ENCODE measurements at places on chromosomes 7 and 10. TPM values are rescaled to one million over a fixed set of nuclear protein-coding genes. Genes with fewer than 3 reads are reported as not detected.

CALHM1 gene
- total RNA-seq, result not detected

C10orf67 gene
- 0.34 TPM for total RNA-seq

IDE gene
- 43.8 TPM for total RNA-seq

GRCh38 chr7:32474008-32474407, 16.2 kb downstream of the LSM5 start:
- no peaks in the 10 kb centered on the region for H3K36me3 ChIP-seq
- peaks cover 37% of the 10 kb centered on the region for H3K4me1 ChIP-seq
- H3K4me3 ChIP-seq, result no peak overlapping the region

DNA sequence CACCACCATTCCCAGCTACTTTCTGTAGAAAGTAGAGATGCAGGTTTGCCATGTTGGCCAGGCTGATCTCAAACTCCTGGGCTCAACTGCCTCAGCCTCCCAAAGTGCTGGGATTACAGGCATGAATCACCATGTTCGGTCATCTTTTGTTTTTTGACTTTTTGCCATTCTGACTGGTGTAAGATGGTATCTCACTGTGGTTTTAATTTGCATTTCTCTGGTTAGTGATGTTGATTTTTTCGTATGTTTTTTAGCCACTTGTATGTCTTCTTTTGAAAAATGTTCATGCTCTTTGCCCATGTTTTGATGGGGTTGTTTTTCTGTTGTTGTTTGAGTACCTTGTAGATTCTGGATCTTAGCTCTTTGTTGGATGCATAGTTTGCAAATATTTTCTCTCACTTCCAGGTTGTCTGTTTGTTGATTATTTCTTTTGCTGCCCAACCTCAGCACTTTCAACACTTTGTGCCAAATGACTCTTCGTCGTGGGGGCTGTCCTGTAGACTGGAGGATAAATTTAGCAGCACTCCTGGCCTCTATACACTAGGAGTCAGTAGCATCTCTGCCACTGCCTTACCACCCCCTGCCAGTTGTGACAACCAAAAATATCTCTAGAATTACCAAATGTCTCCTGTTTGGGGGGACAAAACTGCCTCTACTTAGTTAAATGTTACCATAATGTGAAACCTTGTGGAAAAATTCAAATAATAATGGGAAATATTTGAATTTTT, 6.5 kb upstream of the CPED1 start:
- peak overlapping the region; percentile 64 for H3K4me3 ChIP-seq
- peaks cover 44% of the 10 kb centered on the region for H3K4me1 ChIP-seq
- DNase-seq, result peak; percentile 87
- H3K36me3 ChIP-seq, result no peaks in the 10 kb centered on the region

GRCh38 chr10:94027197-94027596, 33.5 kb downstream of the PLCE1 start:
- no peak overlapping the region for H3K4me3 ChIP-seq
- peaks cover 4% of the 10 kb centered on the region for H3K36me3 ChIP-seq
- H3K4me1 ChIP-seq, result no peaks in the 10 kb centered on the region
- H3K27ac ChIP-seq, result no peak overlapping the region
- no peak for DNase-seq
- peaks cover 7% of the 10 kb centered on the region for H3K27me3 ChIP-seq

- H3K4me1 ChIP-seq, result no peaks in the 10 kb centered on the region
- no peak overlapping the region for H3K4me3 ChIP-seq
- H3K36me3 ChIP-seq, result no peaks in the 10 kb centered on the region
- H3K27ac ChIP-seq, result no peak overlapping the region
- no peak for DNase-seq
Measured at GRCh38 chr10:88598055-88598454, 11.5 kb downstream of the LIPJ start.

DNA sequence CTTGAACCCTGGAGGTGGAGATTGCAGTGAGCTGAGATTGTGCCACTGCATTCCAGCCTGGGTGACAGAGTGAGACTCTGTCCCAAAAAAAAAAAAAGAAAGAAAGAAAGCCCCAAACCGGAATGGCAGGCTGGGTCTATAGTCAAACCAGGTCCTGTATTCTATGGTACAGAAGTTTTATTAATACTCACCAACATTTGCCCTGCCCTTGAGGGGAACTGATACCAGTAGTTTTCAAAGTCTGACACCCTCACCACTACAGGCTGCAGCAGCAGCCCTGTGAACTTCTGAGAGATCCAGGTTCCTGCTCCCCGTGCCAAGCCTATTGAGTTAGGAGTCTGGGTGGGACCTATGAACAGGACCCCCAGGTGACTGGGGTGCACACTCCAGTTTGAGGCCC, 80.6 kb downstream of the RGS10 start:
- peaks cover 11% of the 10 kb centered on the region for H3K36me3 ChIP-seq
- no peak for DNase-seq
- peaks cover 5% of the 10 kb centered on the region for H3K4me1 ChIP-seq
- peaks cover 12% of the 10 kb centered on the region for H3K27me3 ChIP-seq
- H3K27ac ChIP-seq, result no peak overlapping the region

DNA sequence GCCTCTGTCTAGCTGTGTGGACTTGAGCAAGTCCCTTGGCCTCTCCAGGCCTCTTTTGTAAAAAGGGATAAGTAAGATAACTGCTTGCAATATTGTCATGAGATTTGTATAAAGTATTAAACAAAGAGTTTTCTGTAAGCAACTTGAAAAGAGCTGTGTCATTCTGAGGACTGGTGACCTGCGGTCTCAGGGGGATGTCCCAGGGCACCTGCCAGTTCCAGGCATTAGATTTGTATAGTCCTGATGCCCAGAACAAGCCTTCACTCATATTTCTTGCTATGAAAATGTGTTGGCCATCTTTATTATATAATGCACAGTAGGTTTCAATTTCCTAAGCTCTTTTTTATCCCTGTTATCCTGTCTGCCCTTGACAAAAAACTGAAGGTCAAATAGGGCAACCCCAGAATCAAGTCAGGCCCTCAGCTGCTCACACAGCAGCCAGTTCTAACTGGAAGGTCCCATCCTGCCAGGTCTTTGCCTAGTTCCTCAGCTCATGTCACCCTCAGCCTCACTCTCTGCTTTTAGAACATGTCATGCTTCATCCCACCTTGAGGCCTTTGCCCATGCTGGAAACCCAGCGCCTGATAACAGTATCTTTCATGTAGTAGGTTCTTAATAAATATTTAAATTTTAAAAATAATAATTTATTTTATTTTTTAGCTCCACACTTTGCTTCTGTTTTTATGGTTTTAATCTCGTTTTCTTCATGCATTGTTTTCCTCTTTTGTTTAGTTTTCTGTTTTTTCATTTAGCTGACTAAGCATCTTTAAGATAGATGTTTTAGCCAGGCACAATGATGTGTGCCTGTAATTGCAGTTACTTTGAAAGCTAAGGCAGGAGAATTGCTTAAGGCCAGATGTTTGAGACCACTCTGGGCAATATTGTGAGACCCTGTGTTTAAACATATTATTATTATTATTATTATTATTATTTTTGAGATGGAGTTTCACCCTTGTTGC, 87.5 kb upstream of the ZNF92 start:
- H3K36me3 ChIP-seq, result no peaks in the 10 kb centered on the region
- H3K4me1 ChIP-seq, result no peaks in the 10 kb centered on the region
- H3K27me3 ChIP-seq, result peaks cover 4% of the 10 kb centered on the region
- no peak overlapping the region for H3K4me3 ChIP-seq
- H3K27ac ChIP-seq, result no peak overlapping the region
- DNase-seq, result no peak

DNA sequence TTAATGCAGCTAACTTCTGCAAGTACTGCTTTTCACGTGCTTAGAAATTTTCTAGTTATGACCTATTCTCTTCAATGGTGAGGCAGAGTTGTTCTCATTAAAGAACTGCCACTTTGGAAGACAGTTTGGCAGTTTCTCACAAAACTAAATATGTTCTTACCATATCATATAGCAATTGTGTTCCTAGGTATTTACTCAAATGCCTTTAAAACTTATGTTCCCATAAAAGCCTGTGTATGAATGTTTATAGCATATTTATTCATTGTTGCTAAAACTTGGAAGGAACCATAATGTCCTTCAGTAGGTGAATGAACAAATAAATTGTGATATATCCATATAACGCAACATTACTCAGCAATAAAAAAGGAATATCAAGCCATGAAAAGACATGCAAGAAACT, 555.1 kb upstream of the POT1 start:
- no peaks in the 10 kb centered on the region for H3K4me1 ChIP-seq
- H3K4me3 ChIP-seq, result no peak overlapping the region
- H3K27ac ChIP-seq, result no peak overlapping the region

- no peaks in the 10 kb centered on the region for H3K4me1 ChIP-seq
- no peak for DNase-seq
- H3K36me3 ChIP-seq, result no peaks in the 10 kb centered on the region
- H3K4me3 ChIP-seq, result no peak overlapping the region
Measured at GRCh38 chr7:124101173-124101768, 68.4 kb upstream of the TMEM229A start.

- no peak overlapping the region for H3K4me3 ChIP-seq
- H3K4me1 ChIP-seq, result no peaks in the 10 kb centered on the region
- H3K27me3 ChIP-seq, result peaks cover 14% of the 10 kb centered on the region
- no peaks in the 10 kb centered on the region for H3K36me3 ChIP-seq
- no peak overlapping the region for H3K27ac ChIP-seq
- no peak for DNase-seq
Measured at GRCh38 chr7:36023033-36023560, 130.0 kb upstream of the EEPD1 start.

All from HFFc6 (cell line).